ENCODE measurements at places on chromosomes 12 and 14.

DNA sequence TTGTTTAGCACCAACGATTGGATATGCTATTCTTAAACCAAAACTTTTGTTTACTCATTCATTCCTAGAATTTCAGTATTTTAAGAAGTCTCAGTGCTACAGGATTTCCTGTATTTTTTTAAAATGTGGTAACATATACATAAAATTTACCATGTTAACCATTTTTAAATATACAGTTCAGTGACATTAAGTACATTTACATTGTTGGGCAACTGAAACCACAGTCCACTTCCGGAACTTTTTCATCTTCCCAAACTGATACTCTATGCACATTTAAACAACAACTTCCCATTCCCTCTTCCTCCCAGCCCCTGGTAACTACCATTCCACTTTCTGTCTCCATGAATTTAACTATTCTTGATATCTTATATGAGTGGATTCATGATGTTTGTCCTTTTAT, 30.3 kb downstream of the PDE3A start:
- DNase-seq, result no peak

GRCh38 chr14:48703728-48704467, 882.3 kb downstream of the RPS29 start:
- DNase-seq, result no peak

- DNase-seq, result no peak
Observed at GRCh38 chr12:57169046-57169795, 21.8 kb upstream of the LRP1-AS start.

- DNase-seq, result no peak
Observed at GRCh38 chr12:64218597-64218996, 3.5 kb downstream of the KICS2 start.

DNA sequence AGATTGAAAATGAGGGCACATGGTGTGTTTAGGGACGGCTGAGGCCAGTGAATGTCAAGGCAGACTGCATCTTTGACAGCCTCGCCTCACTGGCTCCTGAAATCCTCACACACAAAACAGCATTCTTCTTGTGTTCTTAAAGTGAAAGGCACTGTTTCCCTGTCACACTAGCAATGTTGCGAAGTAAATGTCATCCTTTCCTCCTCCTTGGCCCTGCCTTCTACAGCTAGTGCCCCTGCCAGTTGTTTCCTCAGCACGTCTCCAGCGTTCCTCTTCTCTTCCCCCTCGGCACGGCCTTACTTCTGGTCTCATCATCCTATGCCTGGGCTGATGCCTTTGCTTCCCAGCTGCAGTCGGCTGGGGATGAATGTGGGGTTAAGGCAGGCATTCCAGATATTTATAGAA, 129.4 kb upstream of the DNM1L start:
- no peak for DNase-seq

DNA sequence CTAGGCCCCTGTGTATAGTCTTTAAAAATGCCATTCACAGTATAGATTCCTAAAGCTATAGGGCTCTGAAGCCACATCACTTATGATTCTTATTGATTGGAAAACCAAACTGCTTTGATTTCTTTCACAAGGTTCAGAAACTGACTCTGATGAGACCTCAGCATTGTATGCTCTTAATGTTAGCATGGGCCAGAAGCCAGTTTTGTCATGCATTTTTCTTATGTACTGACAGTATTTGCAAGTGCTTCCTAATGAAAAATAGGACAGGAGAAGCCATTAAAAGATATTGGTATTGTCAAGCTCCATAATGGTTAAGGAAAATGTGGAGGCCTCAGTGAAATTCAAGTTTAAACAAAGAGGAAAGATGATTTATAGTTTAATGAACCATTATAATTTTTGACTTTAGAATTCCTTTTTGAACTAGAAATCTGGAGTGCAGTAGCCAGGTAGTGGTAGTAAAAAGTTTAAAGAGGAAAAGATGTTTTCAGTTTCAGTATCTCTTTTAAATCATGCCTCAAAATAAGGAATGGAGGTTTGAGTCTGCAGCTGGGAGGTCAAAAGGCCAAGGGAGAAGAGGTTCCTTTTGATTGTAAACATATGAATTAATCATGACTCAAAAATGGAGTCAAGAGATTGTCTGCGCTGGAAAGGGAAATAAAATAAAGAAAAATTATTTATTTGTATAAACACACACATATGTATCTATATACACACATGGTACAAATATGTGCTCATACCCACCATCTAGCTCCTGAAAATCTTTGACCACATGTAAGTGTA, 388.1 kb upstream of the PRICKLE1 start:
- no peak for DNase-seq

DNA sequence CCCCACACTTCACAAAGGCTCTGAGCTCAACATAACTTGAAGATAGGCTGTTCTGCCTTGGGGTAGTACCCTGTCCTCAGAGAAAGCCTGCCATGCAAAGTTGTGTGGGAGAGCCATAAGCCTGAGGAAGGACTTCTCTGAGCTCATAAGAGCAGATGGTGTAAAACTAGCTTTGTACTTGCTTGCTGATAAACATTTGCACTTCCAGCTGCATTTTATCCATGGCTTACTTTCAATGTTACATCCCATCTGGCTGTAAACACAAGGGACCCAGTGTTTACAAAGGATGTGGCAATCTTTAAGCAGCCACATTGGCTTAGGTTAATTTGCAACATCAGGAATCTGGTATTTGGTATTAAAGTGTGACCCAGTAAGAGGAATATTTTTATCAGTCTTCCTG, 258.1 kb downstream of the IPO8 start:
- DNase-seq, result no peak

DNA sequence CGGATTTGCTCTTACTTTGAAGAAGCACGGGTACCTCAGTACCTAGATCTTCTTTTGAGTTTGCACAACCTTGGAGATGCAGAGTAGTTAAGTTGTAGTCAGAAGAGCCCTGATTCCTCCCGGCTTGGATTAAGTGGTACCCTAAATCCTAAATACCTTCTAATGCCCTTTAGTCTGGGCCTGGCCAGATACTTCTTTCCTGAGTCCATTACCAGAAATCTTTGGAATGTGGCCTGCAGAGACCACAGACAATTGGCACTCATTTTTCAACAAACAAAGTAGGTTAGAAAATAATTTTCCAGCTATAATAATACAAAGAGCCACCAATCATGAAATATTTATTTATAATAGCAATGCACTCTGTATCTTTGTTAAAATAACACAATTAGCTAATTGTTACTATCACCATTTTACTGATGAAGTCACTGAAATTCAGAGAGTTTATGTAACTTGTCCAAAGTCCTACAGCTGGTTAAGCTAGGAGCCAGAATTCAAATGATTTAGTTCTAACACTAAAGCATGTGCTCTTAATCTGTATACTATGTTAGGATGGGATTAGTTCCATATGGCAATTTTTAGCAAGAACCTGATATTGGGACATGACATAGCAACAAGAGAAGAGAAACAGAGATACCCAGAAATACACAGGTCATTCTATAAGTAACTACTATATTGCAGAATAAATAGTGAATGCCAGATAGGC, 132.1 kb upstream of the PDZRN4 start:
- no peak for DNase-seq

GRCh38 chr14:77605392-77605972, 11.0 kb downstream of the SPTLC2 start:
- no peak for DNase-seq

DNA sequence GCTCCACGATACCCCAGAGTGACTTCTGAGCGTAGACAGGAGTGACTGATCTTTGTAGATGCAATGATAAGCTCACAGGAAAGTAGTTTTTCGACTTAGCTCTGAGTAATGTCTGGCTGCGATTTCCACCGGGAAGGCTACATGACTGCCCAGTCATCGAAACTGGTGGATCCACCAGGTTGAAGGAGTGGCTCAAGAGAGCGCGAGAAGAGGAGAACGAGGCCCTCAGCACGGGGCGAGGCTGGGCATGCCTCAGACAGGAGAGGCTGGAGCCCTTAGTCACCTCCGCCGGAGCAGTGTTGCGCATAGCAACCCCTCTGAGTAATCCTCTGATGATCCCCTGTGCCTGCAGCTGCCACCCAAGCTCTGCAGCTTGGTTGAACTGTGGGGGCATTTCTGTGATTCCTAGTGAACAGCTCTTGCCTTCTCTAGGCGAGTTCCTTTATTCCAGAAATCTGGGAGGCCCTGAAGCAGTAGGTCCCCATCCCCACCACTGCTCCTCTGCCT, 25.6 kb downstream of the ELK3 start:
- no peak for DNase-seq

DNA sequence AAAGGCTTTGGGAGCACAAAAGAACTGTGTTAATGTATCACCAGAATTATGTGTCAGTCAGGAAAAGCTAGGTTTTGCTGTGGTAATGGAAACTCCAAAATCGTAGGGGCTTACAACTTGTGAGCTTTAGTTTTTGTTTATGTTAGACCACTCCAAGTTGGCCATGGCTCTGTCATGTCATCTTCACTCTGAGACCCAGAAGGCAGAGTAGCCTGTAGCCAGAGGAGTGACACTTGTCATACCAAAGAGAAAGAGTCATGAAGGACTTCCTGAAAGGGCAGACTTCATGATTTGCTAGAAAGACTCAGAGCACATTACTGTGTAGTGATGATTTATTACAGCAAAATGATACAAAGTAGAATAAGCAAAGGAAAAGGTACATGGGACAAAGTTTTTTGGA, 133.6 kb upstream of the SSTR1 start:
- DNase-seq, result no peak

DNA sequence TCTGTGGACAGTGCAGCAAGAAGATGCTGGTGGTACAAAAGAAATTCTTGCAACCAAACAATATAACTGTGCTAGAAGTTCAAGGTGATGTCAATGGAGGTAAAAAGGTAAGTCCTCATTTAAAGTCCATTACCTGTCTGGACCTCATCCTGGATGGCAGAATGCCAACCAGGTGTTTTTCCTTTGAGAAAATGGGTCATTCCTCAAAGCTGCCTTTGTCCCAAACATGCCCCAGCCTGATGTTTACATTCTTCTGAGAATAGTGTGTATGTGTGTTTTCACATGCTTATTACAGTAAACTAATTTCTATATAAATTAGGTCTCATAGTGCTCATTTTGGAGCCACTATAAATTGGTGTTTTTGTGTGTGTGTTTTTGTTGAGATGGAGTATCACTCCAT, 24.9 kb downstream of the ACTR6 start:
- DNase-seq, result no peak

GRCh38 chr14:93104961-93105360, 10.8 kb downstream of the ITPK1 start:
- no peak for DNase-seq

- DNase-seq, result no peak
Observed at GRCh38 chr14:89219051-89219450, 198.0 kb downstream of the FOXN3 start.

DNA sequence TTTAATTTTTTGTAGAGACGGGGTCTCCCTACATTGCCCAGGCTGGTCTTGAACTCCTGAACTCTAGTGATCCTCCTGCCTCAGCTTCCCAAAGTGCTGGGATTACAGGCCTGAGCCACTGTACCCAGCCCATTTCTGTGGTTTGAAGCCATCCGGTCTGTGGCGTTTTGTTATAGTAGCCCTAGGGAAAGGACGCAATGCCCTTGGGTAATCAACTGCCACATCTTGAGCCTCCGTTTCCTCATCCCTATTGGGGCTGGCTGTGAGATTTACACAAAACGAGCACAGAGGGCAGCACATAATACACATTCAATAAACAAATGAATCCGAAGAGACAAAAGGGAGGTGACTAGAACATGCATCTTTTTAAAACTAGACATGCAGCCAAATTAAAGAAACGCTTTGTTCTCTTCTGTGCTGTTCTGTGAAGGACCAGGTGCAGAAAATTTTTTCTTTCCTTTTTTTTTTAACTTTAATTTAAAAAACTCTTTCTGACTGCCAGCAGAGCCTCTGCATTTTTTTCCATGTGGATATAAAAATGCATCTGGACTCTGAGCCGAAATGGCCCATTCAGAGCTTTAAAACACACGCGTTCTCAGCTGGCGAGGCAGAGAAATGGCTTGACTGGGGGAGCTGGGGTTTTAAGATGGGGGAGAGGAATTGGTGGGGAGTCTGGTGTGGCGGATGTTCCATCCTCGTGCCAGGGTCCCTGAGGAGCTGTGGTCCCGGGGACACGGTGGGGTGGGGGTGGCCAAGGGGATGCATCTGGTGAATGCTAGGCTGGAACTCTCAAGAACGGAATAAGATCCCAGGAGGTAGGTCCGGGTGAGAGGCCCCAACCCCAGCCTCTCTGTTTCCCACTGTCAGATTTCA, 119.0 kb downstream of the RBM19 start:
- no peak for DNase-seq

GRCh38 chr14:67417633-67418032, 5.7 kb upstream of the PLEK2 start:
- no peak for DNase-seq

DNA sequence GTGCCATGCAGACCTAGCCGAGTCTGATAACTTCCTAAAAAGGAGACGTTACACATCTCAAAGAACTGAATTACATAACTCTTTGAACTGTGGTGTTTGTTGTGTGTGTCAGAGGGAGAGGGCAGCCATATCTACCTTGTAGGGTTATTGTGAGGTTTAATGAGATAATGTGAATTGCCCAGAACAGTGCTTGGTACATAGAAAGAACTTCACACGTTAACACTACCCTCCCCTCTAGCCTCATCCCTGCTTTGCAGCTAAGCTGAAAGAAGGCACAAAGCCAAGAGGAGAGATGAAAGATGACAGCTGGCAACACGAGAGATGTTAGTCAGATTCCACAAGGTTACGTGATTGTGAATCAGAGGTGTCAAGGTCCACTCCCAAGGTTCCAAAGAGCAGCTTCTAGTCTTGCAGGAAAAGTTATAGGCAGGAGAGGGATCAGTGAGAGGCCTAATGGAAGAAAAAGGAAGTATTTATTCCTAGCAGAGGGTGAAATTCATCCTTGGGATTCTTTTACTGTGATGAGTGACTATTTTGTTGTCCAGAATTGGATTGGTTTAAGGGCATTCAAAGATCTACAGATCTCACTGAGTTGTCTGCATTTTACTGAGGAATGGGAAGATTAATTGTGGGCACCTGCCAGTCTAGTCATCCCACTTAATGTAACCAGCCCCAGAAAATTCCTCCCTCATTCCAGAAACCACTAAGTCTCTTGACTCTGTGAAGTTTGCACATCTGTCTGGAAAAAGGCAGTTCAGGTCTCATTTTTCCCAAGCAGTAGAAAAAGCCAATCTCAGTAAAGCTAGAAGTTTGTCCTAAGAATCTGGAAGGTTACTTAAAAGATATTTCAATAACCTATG, 25.9 kb upstream of the WNK1 start:
- no peak for DNase-seq

- no peak for DNase-seq
Observed at GRCh38 chr14:96095058-96095457, 55.9 kb downstream of the C14orf132 start.

GRCh38 chr14:70254476-70254961, 65.8 kb upstream of the SLC8A3 start:
- peak; percentile 57 for DNase-seq

- DNase-seq, result peak; percentile 81
Observed at GRCh38 chr14:105526776-105527380, 495 bp downstream of the TMEM121 start.

Data from kidney (tissue), 22 donors.